CD4-positive, alpha-beta T cell treated with Interleukin-6 at 100 ng/mL for 8 hours (primary cell): ENCODE measurements at places on chromosomes 7 and 10.

DNA sequence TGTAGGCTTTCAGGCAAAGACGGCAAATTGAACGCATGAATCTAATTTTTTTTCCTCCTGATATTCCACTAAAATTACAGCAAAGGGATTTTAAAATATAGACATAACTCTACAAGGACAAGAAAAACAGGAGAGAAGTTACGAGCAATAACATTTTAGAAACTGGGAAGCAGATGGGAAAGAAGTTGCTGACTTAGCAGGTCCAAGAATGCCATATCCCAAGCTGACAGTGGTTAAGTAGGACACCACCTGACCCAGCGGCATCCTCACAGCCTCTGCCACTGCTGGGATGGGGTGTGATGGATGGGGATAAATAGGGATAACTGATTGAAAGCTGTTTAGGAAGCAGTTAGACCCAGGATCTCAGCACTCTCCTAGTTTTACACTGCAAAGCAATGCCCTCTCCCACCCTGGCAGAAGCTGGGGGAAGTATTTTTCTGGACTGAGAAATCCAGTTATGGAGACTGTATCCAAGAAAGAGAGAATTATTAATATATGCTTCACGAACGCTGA, 99.3 kb upstream of the LEP start:
- no peak for DNase-seq

DNA sequence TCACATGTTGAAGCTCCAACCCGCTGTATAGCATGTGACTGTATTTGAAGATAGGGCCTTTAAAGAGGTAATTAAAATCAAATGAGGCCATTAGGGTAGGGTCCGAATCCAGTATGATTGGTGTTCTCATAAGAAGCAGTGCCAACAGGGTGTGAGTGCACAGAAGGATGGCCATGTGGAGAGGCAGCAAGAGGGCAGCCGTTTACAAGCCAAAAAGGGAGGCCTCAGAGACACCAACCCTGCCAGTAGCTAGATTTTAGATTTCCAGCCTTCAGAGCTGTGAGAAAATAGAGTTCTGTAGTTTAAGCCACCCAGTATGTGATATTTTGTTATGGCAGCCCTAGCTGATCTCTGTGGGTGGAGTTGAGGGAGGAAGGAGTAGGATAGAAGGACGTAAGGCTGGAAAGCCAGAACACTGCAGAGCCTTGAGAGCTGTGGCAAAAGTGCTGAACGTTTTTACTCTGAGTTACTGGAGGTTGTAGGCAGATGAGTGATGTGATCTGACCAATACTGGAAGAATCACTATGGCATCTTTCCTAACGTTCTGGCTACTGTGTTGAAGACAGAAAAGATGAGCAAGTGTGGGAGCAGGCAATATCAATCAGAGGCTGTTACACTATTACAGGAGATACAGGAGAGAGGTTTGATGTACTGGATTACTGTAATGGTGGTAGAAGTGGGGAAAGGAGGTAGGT, 334.9 kb downstream of the ELMO1 start:
- no peak for DNase-seq

DNA sequence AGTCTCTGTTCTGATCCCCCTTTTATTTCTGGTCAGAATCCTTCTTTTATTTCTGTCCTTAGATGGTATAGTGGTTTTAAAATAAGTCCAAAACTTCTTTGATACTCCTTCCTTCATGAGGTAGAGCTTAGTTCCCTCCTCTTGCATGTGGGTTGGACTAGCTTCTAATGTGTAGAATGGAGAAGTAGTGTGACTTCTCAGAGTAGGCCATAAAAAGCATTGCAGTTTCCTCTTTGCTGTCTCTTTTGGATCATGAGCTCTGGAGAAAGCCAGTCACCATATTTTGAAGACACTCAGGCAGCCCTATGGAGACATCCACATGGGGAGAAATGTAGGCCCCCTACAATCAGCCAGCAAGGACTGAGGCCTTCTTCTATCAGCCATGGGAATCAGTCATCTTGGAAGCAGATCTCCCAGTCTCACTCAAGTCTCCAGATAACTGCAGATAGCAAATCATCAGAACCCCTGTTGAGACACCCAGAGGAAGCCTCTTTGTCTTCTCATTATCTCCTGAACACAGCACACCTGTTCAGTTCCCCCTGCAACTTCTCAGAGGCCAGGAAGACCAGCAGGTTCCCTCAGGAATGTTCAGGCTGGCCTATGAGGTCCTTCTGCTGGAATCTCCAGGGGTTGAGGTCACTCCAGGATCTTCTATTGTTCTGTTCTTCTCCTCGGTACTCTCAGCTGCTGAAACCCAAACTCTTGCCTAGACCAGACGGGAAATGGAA, 511.9 kb upstream of the ZMIZ1 start:
- DNase-seq: no peak

DNA sequence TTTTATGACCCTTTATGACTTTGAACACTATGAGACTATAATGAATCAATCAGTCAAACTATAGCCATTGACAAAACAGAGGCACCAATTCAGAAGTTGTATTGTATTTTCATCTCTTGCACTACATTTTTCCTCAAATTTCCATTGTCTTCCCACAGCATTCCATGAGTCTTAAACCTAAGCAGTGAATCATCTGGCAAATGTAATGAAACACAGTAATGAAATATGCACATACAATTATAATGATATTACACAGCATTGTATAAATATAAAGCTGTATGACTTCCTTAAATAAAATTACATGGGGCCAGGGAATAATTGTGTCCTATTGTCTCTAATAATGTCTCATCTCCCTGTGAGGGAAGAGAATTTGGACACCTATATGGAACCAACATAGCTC, 45.0 kb downstream of the VWDE start:
- no peak for DNase-seq

DNA sequence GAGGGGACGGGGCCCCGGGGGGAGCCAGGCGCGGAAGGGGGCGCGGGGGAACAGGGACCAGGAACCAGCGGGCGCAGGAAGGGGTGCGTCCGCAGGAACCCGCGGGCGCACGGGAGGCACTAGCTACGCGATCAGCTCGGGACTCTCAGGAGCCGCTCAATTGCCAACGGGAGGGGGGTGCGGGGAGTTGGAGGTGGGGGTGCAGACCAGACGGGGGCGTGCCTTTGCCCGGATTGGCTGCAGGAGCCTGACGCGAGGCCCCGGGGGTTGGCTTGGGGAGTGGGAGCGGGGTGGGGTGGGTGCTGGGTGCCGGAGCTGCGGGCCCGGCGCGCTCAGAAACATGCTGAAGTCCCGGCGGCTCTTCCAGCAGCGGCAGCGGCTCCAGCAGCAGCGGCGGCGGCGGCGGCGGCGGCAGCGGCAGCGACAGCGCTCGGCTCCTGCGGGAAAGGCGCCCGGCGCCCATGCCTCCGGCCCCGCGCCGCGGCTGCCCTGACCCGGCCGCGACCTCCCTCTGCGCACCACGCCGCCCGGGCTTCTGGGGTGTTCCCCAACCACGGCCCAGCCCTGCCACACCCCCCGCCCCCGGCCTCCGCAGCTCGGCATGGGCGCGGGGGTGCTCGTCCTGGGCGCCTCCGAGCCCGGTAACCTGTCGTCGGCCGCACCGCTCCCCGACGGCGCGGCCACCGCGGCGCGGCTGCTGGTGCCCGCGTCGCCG, at the start of gene ADRB1:
TSS of gene ADRB1 (plus strand) at position 335 of the 715 bp plus-strand sequence. CDS start at position 602, 267 bp downstream.
- no peak for DNase-seq

- DNase-seq: no peak
Measured at GRCh38 chr7:47666164-47666862, 84.4 kb upstream of the TNS3 start.

DNA sequence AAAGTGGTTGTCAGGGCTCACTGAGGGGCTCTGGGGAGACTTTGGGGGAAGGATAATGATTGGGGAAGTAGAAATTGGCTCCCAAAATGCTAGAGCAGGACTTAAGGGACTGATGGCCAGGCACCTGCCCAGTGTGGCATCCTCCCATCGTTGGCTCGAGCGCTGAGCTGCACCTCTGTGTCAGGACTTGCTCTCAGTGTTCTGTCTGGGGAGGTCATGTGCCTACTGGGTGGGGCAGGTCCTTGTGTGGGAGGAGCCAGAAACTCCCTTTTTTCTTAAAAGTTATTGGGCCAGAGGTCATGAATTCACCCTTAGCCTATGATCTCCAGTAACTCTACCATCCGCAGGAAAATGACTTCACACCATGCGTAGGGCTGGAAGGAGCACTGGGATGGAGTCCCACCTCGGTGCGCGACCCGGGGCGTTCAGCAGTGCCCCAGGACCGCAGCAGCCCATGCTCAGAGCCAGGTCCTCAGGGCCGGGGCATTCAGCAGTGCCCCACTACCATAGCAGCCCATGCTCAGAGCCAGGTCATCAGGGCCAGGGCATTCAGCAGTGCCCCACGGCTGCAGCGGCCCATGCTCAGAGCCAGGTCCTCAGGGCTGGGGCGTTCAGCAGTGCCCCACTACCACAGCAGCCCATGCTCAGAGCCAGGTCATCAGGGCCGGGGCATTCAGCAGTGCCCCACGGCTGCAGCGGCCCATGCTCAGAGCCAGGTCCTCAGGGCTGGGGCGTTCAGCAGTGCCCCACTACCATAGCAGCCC, 221.9 kb downstream of the EBF3 start:
- no peak for DNase-seq

DNA sequence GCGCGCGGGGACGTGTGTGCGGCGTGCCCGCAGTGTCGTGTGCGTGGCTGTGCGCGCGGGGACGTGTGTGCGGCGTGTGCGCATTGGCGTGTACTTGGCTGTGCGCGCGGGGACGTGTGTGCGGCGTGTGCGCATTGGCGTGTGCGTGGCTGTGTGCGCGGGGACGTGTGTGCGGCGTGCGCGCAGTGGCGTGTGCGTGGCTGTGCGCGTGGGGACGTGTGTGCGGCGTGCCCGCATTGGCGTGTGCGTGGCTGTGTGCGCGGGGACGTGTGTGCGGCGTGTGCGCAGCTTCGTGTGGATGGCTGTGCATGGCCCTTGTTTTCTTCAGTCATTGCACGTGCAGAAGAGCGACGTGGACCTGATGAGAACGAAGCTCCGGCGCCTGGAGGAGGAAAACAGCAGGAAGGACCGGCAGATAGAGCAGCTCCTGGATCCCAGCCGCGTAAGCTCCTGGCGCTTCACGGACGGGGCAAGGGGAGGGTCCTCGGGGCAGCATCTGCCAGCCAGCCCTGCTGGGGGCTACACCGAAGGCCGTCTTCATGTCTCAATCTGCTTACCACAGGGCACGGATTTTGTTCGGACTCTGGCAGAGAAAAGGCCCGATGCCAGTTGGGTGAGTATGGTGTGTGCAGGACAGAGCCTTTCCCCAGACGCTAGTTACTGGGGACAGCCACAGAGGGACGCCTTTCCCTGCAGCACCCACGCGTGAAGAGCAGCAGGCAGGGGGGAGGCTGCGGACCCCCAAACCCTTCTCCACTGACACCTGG, 19.3 kb downstream of the IQCE start:
- no peak for DNase-seq
